ENCODE measurements at places on chromosomes 3 and 15. TPM values are rescaled to one million over a fixed set of nuclear protein-coding genes. Genes with fewer than 3 reads are reported as not detected.

DNA sequence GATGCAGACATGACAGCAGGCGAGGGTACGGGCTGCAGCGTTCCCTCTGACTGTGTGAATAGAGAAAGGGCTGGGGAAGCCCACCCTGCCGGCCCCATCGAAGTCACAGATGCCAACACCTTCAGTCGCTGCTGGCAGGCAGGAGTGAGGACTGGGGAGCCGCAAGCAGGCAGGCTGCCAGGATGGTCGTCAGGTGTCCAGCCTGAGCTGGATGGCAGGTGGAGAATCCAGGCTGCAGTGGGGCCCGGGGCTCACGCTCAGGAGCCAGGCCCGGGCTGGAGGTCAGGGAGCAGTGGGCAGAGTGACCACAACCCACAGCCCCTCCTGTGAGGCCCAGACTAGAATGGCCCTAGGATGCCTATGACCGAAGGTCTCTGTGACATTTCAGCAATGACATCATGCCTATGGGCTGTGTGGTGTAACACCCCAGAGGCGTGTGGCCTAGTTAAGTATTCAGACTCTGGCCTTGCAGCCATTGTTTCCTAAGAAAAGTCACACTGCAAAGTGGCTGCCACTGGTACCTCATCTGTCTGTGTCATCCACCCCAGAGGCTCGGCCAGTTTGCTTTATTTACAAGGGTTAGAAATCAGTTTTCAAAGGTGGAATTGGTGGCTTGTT, 15.7 kb downstream of the PRR23E start:
- no peak for ATAC-seq

DNA sequence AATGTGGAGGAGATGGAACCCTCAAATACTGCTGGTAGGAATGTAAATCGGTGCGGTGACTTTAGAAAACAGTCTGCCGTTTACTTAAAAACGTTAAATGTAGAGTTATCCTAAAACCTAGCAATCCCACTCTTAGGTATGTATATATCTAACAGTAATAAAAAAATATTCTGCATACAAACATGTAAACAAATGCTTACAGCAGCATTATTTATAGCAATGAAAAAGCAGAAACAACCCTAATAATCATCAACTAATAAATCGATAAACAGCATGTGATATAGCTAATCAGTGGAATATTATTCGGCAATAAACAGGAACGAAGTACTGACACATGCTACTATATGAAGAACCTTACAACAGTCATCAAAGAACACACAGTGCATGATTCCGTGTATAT, 144.7 kb downstream of the CNTN3 start:
- no peak for ATAC-seq

- ATAC-seq = no peak
These were observed 424.7 kb upstream of the THBS1 start for GRCh38 chr15:39156166-39156565.

- no peak for ATAC-seq
These were observed 27.7 kb upstream of the LRRN1 start for GRCh38 chr3:3771567-3771966.

DNA sequence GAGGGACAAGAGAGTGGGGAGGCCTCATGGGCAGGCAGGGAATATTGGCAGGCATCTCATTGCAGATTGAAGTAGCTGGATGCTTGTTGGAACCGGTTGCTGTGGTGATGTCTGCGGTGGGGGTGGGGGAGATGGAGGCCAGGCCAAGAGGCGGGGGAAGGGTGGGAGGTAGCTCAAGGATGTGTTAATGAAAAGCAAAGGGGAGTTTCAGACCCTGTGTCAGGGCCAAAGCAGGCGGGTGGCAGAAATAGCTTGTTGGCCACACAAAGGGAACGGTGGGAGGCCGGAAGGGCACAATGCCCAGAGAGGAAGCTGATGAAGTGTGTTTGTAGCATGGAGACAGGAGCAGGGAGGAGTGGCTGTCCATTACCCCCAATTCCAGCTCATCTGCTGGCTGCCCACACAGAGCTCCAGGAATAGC, 28.0 kb downstream of the CCDC33 start:
- no peak for ATAC-seq

GRCh38 chr3:161939918-161940620, 443.5 kb downstream of the OTOL1 start:
- no peak for ATAC-seq

GRCh38 chr3:130849091-130849552, 44.8 kb upstream of the ATP2C1 start:
- peak; percentile 84 for ATAC-seq

DNA sequence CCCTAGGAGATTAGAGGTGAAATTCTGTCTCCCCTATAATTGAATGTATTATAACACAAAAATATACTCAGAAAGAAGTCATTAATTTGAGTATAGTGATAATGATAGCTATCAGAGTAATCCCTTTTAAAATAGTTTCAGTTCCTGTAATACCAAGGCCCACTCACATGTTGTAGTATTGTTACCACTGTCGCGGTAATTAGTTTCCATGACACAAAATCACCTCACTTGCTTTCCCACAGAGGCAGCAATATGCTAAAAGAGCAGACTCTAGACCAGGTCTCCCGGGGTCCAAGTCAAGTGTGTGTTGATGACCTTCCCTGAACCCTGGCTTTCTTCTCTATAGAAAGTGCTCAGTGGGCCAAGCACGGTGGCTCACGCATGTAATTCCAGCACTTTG, 39.5 kb upstream of the NSMCE3 start:
- no peak for ATAC-seq

- ATAC-seq = peak; percentile 54
These were observed 86.9 kb upstream of the COL6A5 start for GRCh38 chr3:130258532-130258952.

GRCh38 chr3:192750201-192750600, 22.9 kb upstream of the FGF12 start:
- no peak for ATAC-seq

GRCh38 chr3:12193485-12194165, 34.9 kb upstream of the TIMP4 start:
- peak; percentile 84 for ATAC-seq

DNA sequence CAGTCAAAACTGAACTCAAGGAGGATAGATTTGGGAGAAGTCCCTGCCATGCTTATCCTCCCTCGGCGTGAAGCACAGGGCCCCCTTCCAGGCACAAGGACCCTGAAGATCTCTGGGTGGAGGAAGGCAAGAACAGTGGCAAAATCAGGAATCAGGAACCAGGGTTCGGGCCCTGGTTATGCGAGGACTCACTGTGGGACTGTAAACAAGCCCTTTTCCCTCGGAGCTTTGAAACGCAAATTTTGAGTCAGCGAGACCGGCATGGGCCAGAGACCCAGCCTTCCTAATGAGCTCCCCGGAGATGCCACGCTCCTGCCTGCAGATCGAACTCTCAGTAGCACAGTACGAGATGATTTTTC, 70.1 kb downstream of the SLC12A8 start:
- no peak for ATAC-seq

- ATAC-seq = peak; percentile 67
These were observed 11.4 kb downstream of the ENTPD3 start for GRCh38 chr3:40398346-40398745.

- peak; percentile 78 for ATAC-seq
These were observed 30.5 kb upstream of the SRP14 start for GRCh38 chr15:40069178-40070165.

DNA sequence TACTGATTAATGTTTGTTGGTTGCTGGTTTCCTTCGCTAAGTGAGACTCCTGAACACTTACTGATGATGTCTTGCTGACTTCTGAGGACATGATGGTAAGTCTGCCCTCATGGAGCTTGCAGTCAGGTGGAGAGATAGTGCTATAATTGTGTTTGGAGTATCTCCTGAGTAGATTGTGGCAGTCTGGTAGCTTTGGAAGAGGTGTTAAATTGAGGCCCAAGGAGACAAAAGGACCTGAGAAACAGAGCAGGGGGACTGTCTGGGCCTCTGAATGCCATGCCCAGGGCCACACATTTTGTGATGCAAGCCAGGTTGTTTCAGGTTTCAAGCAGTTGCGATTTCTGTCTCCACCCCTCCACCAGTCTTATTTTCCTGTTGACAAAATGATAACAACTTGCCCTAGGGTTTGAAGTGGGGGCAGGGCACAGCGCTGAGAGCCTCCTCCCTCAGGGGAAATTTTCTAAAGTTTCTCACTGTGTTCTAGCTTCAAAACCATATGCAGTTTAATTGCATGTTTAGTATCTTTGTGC, 16.7 kb downstream of the SMAD3 start:
- ATAC-seq = no peak

GRCh38 chr3:181860235-181860634, 148.5 kb downstream of the SOX2 start:
- ATAC-seq = no peak

GRCh38 chr15:48875241-48875960, 2.5 kb upstream of the EID1 start:
- no peak for ATAC-seq

DNA sequence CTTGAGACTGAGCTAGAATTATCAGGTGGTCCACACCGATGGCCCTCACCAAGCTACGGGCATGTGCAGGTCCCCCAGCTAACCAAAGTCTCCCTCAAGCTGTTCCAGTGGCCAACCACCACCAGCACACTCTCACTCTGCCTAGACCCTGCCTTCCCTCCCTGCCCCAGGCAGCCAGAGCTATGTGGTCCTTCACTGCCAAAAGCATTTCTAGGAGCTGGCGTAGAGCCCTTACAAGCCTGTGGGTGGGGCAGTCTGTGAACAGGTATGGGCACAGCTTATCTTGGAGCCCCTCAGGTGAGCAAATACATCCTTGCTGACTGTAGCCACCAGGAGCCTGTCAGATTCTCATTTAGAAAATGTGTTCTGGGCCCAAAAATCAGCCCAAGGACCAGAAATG, 159.8 kb upstream of the PPP2R3A start:
- no peak for ATAC-seq

- ATAC-seq = no peak
These were observed 51.9 kb downstream of the MESD start for GRCh38 chr15:80937718-80938117.

- ATAC-seq = peak; percentile 75
These were observed 13.3 kb downstream of the MYD88 start for GRCh38 chr3:38151667-38152265.

DNA sequence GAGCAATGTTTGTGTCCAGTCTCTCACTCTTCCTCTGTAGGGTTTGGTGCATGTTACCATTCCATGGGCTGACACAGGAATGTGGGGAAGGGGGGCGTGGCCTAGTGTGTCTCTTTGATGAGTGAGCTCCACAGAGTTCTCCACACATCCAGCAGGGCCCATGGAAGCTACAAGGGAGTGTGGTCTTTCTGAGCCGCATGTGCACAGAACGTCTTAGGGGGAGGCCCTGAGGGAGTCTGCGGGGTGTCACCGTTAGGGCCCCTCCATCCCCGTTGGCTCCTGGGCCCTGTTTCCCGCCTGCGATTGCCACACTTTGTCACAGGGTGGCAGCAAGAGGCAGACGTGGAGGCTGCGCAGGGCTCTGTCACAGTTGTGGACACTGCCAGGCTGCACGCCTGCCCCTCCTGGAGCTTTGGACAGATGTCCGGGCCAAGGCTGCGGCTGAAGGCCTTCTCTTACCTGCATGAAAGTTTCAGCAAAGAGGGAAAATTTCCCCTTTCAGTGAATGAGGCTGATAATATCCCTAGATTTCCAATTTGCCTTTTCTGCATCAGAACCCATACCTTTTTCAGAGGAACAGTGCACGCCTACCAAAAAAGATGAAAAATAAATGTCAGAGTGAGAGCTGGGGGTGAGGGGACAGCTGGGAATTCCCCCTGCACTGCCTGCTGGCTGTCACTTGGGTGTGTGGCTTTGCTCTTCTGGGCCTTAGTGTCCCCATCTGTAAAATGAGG, 24.3 kb downstream of the CACNA2D3 start:
- ATAC-seq = peak; percentile 81

DNA sequence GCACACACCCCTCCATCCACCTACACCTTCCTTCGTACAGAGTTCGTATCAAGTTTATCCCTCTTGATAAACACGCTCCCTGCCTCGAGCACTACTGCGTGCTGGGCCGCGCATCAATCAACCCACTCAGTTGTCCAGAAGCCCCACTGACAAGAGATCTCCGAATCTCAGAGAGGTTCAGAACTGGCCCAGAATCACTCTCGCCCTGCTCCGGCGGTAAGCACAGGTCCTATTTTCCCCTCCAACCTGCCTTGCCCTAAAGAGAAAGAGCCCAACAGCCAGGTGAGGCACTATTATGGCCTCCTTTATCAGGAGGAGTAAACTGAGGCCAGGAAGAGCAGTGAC, 494 bp upstream of the NISCH start:
- ATAC-seq = no peak

- ATAC-seq = no peak
These were observed 117.5 kb upstream of the ARHGEF3 start for GRCh38 chr3:56919137-56919796.

The P2RY1 gene
- total RNA-seq = 20.5 TPM

The SLC9A9 gene
- 14.6 TPM for total RNA-seq

The CCR4 gene
- 0.40 TPM for total RNA-seq

The HGD gene
- not detected for total RNA-seq

The SLC6A1 gene
- 6.3 TPM for total RNA-seq

The DPPA4 gene
- not detected for total RNA-seq

The CA12 gene
- 138 TPM for total RNA-seq

The ANKRD34C gene
- not detected for total RNA-seq

The EMC7 gene
- 41.5 TPM for total RNA-seq

The RTP1 gene
- total RNA-seq = not detected

The ARGFX gene
- total RNA-seq = not detected

The RPUSD3 gene
- total RNA-seq = 29.1 TPM

The ISY1 gene
- 24.9 TPM for total RNA-seq

The IQCF5 gene
- total RNA-seq = not detected

The B3GALNT1 gene
- 5.2 TPM for total RNA-seq

The ADAMTS7 gene
- 0.48 TPM for total RNA-seq

The ZBED2 gene
- 6.8 TPM for total RNA-seq

The DNASE1L3 gene
- 2.7 TPM for total RNA-seq

The RLBP1 gene
- not detected for total RNA-seq

The THAP10 gene
- 1.4 TPM for total RNA-seq
